ENCODE measurements at places on chromosomes 5 and 9.

- no peak for DNase-seq
Measured at GRCh38 chr5:95667061-95667618, 15.7 kb downstream of the SPATA9 start.

DNA sequence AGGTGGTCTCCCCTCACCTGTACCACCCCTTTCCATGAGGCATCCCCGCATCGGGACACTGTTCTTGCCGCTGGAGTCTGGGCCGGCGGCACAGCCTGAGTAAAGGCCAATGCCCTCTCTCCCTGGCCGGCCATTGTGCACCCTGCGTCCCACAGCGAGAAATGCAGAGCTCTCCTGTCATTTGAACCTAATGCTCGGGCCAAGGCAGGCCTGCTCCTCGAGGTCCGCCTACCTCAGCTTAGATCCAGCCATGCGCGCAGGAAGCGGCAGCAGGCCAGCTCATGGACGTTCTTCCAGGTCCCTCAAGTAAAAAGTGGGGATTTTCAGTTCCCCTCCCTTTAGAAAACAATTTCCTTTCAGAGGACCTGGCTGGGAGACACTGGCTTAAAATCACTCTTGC lies 135.0 kb downstream of the HSD17B3 start:
- no peak for DNase-seq

GRCh38 chr5:86442036-86442745 lies 175.6 kb upstream of the COX7C start:
- no peak for DNase-seq

DNA sequence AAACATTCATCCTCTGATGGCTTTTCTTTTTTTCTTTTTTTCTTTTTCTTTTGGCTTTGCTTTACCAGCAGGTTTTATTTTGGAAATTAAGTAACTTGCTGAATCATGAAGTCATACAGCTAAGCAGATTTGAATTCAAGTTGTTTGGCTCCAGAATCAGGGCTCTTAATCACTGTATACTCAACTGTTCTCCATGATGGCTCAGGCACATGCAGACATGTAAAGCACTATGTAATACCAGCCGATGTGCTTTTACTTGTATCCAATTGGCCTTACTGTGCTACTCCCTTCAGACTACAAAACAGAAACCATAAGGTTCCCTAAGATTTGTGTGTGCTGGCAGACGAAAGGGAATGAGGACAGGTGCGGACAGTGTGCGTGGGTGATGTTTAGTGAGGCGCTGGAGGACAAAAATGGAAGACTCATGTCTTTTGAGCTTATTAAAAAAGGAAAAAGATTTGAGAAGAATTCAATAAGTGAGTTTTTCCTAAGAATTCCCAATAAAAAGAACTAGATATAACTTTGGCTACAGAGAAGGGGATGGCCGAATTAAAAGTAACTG lies 44.7 kb upstream of the OTP start:
- DNase-seq = no peak

- DNase-seq = no peak
Measured at GRCh38 chr5:141952020-141952419, 6.0 kb downstream of the PCDH12 start.

GRCh38 chr5:51657340-51658240 lies 274.3 kb downstream of the ISL1 start:
- no peak for DNase-seq

- no peak for DNase-seq
Measured at GRCh38 chr5:68376935-68377334, 161.4 kb downstream of the PIK3R1 start.

DNA sequence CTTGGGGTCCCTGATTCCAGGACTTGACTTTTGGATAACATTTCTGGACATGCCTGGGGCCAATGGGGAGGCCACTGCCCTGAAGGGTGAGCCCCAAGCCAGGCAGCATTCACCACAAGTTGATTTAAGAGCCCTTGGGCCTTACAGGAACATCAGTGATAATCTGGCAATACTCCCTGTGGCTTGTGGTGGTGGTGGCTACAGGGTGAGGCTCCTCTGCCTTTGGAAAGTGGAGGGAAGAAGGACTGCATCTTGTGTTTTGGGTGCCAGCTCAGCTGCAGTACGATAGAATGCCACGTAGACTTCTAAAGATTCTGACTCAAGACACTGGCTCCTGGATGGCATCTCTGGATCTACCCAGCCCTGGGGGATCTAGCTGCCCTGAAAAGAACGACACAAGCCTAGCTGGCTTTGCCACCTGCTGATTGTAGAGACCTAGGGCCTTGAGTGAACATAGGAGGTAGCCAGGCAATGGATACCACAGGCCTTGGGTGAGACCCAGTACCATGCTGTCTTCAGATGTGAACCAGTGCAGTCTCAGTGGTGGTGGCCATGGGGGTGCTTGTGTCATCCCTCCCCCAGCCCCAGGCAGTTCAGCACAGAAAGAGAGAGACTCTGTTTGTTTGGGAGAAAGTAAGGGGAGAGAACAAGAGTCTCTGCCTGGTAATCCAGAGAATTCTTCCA lies 79.0 kb upstream of the DAP start:
- no peak for DNase-seq
